Stimulated activated CD4-positive, alpha-beta T cell treated with anti-CD3 and anti-CD28 coated beads, Interleukin-4, amount 100 ng/mL, for 4 hours (primary cell): ENCODE measurements at places on chromosomes 1 and 21.

GRCh38 chr1:37605806-37606474, 10.2 kb upstream of the GNL2 start:
- no peak for DNase-seq

DNA sequence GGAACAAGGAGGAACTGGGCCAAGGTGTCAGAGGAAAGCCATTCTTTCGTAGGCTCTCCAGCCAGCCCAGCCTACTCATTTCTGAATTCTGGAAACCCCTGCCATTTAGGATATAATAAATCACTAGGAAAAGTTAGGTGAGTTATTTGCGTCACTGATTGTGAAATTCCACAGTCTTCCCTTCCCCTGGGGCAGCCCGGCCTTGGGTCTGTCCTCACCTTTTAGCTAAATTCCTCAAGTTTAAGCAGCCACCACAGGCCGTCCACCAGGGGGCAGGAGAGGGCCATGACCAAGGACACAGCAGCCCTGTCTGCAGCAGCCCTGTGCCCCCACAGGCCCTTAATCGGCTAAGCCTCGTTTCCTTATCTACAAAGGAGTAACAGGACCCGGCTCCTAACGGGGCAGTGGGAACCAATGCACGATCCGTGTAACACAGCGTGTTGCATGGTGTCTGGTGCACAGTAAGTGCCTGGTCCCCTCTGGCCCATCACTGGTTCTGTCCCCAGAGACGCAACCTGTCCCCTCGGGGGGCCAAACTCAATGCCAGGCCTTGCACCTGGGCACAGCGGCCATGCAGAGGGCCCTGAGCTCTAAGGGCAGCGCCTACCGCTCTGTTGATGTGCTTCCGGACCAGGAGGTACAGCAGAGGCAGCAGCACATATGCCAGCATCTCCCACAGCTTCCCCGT, 18.1 kb downstream of the GPR157 start:
- DNase-seq, result peak; percentile 72

GRCh38 chr1:83762039-83762365, 236.9 kb downstream of the TTLL7 start:
- no peak for DNase-seq

GRCh38 chr1:187053876-187054275, 225.1 kb downstream of the PLA2G4A start:
- no peak for DNase-seq

- no peak for DNase-seq
These were observed 836 bp downstream of the CD2 start for GRCh38 chr1:116755066-116755465.

GRCh38 chr1:232904566-232904965, 45.8 kb upstream of the NTPCR start:
- no peak for DNase-seq

GRCh38 chr1:25145775-25146393, 86.4 kb downstream of the SYF2 start:
- DNase-seq, result no peak

- DNase-seq, result no peak
These were observed 72.8 kb downstream of the MORN1 start for GRCh38 chr1:2318314-2319278.

DNA sequence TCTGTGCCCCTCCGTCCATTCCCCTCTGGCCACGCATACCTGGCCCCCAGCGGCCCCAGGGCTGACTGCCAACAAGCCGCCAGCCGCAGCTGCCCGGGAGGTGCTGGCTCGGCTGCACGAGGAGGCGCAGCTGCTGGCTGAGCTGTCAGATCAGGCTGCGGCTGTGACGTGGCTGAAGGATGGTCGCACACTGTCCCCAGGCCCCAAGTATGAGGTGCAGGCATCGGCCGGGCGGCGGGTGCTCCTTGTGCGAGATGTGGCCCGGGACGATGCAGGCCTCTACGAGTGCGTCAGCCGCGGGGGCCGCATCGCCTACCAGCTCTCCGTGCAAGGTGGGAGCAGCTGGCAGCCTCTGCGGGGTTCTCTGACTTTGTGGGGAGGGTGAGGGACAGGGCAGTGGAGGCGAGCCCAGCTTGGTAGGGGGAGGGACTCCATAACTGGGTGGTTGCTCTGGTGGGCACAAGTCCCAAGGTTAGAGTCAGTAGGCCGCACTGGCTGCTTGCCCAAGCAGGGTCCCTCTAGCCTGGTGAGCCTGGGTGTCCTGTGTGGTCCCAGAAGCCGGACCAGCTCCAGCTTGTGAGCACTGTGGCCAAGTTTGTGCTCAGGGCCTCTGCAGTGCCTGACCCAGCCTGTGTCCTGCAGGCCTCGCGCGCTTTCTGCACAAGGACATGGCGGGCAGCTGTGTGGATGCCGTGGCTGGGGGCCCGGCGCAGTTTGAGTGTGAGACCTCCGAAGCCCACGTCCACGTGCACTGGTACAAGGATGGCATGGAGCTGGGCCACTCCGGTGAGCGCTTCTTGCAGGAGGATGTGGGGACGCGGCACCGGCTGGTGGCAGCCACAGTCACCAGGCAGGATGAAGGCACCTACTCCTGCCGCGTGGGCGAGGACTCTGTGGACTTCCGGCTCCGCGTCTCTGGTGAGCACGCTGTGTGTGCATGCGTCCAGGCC, 8.8 kb downstream of the OBSCN start:
- no peak for DNase-seq

GRCh38 chr1:170823120-170823519, 112.2 kb upstream of the MROH9 start:
- no peak for DNase-seq

GRCh38 chr1:54777431-54777830, 13.1 kb upstream of the PARS2 start:
- no peak for DNase-seq

- no peak for DNase-seq
These were observed 1.8 kb upstream of the TCP10L start for GRCh38 chr21:32587120-32587519.

GRCh38 chr1:153779781-153780541, 4.8 kb downstream of the SLC27A3 start:
- no peak for DNase-seq

GRCh38 chr1:41098730-41099460, 77.4 kb upstream of the SLFNL1 start:
- no peak for DNase-seq

DNA sequence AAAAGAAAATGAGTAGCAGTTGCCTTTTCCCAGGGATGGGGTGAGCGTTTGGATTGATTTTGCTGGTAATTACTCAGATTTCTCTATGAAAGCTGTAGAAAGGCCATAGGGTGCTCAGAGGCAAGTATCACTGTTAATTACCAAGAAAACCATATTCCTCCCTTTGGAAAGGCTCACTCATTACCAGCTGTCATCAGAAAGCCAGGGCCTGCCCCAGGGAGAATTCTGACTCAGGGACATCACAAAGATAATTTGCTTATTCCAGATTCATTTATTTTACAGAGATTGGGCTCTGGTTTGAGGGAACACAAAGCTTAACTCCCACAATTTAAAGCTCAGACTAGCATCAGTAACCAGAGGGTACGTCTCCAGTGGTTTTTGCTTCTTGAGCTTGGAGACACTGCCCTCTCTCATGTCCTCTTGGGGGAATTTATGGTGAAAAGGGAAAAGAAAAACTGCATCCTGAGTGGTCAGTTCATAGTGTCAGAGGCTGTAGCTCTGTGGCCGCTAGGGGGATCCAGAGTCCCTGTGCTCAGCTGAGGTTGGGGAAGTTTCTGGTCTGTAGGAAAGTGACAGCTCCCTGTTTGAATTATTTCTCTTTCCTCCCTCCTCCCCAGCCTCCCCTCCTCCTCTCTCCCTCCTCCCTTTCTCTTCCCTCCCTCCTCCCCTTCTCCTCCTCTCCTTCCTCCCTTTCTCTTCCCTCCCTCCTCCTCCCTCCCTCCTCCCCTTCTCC, 204.3 kb downstream of the KCNJ6 start:
- no peak for DNase-seq

DNA sequence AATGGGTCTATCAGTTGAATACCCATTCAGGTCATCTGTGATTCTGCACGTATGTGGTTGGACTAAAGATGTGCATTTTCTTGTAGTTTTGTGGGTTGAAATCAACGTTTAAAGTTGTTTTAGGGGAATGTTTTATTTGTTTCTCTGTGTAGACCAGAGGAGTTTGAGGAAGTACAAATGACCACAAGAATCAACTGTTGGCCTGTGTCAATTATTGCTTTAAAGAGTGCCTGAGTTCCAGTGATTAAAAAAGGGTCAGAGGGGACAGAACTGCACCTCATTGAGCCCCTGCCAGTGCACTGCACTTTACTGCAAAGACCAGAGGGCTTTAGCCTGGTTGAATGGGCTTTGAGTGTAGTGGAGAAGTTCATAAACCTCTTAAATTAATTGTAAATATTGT, 190.3 kb downstream of the VPS13D start:
- no peak for DNase-seq

- DNase-seq, result no peak
These were observed 610 bp downstream of the COL6A2 start for GRCh38 chr21:46098303-46099141.

GRCh38 chr1:246095443-246095842, 411.6 kb downstream of the SMYD3 start:
- no peak for DNase-seq

DNA sequence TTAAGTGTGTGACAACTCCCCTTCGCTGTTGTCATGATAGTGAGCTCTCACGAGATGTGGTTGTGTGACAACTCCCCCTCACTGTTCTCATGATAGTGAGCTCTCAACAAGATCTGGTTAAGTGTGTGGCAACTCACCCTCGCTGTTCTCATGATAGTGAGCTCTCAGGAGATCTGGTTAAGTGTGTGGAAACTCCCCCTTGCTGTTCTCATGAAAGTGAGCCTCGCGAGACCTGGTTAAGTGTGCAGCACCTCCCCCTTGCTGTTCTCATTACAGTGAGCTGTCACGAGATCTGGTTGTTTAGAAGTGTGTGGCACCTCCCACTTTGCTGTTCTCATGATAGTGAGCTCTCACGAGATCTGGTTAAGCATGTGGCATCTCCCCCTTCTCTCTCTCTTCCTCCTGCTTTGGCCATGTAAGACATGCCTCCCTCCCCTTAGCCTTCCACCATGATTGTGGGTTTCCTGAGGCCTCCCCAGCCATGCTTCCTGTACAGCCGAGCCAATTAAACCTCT, 25.1 kb upstream of the LSS start:
- peak; percentile 40 for DNase-seq

DNA sequence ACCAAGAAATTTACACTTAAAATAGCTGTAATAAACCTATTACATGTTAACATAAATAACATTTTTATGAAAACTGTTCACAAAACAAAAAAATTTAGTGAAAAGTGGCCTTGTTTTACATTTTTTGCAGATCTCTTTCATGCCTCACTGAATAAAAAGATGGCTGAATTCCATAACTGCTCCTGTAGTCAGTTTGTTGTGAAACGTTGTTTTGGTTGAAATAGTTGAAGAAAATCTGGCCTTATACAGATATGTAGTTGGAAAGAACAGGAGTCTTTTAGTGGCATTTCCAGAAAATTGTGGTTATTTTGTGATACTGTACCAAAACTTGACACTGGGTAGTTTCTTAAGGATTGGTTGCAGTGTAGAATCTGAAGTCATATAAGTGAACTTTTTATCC, 18.1 kb downstream of the ITSN1 start:
- no peak for DNase-seq

GRCh38 chr1:7426780-7427604, 344.1 kb upstream of the VAMP3 start:
- DNase-seq, result no peak

DNA sequence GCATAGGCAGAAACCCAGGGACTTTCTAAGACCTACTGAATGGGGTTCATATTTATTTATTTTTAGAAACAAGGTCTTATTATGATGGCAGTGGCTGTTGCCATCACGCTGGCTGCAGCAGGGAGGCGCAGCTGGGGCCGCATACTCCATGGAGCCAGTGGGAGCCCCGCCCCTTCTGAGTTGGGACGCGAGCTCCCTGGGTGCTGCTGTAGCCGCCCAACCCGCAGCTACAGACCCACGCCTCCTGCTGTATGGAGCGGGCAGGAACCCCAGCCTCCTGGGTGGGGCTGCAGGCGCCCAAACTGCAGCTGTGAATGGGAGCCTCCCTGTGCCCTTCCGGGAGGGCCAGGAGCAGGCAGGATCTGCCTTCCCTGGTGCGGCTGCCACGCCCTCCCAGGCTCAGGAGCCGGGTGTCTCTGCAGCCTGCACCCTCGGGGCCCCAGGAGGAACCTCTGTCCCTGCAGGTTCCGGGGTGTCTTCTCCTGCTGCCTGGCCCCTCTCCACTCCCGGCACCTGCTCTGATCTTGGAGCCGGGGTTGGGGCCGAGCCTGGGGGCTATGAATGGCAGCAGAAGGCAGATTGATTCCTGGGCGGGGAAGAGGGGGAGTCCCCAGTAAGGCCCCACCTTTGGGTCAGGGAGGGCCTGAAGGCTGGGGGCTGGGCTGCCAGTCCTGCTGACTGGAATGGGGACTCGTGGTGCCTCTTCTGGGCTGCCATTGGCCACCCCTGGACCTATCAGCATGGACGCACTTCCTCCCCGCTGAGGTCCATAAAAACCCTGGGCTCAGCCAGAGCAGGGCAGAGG, 66.5 kb upstream of the LRRN2 start:
- no peak for DNase-seq

- DNase-seq, result no peak
These were observed 24.4 kb downstream of the KCNA2 start for GRCh38 chr1:110581682-110582145.

DNA sequence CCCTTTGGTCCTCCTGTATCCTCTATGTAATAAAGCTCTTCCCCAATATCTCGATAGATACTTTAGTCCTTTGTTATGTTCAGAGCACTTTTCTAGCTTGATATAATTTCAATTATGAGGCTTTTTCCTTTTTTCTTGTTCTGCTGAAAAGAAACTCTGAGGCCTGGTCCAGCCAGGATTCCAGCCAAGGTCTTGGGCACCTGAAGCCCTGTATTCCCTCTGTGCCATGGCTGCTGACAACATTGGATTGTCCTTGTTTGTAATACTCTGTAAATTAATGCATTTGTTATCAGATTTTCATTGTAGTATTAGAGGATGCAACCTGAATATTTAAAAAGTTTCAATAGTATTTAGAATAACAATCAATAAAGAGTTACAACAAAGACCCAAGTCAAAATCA, 67.9 kb upstream of the ADAMTS5 start:
- DNase-seq, result no peak

DNA sequence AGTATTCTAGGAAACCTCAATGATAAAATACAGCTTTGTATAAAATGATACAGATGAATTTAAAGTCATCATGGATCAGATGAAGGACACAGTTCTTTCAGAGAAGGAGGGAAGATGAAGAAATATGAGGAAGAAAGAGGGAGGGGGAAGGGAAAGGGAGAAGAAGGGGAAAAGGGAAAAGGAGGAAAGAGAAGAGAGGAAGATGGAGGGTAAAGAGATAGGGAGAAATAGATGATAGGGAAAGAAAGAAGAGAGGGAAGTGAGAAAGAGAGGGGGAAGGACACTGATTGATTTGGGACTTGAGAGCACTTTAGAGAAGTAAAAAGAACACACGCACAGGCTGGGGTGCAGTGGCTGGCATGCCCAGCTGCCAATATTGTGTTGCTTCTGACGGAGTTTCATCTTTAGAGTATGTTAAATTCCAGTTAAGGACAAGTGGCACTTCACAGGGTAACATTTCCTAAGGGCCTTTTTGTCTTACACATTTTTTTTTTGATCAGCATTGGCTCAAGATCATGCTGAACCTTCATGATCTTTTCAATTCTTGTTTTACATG, 235.9 kb upstream of the DMRTA2 start:
- DNase-seq, result no peak
